Fibroblast of skin of back (primary cell): ENCODE measurements at places on chromosomes 3 and 15.

DNA sequence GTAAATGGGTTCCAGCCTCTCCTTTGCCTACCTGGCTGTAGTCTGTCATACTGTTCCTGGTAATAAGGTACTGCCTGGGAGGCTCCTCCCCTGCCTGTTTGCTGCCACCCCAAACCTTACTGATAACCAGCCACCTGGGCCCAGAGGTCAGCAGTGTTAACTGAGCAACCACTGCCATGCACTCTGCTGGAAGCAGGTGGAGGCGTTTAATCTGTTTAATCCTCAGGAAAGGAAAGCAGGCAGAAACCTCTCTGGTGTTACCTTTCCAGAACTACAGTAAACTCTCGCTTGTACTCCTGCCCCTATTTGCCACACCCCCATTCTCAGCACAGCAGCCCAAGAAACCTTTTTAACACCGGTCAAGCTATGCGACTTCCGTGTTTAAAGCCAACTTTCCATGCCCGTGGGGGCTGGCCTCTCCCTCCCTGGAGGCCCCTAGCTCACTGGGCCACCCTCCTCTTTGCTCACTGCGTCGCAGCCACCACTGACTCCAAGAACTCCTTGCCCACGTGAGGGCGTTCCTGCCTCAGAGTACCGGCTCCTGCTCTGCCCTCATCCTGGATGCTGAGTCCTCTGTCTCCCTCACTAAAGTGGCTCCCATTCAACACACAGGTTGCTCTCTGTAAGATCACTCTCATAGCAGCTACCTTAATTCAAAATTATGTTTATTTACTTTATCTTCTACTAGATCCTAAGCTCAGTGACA is 8.3 kb downstream of the BDH1 start:
- DNase-seq, result no peak

GRCh38 chr3:4583416-4583815 is 90.3 kb downstream of the ITPR1 start:
- DNase-seq, result no peak

DNA sequence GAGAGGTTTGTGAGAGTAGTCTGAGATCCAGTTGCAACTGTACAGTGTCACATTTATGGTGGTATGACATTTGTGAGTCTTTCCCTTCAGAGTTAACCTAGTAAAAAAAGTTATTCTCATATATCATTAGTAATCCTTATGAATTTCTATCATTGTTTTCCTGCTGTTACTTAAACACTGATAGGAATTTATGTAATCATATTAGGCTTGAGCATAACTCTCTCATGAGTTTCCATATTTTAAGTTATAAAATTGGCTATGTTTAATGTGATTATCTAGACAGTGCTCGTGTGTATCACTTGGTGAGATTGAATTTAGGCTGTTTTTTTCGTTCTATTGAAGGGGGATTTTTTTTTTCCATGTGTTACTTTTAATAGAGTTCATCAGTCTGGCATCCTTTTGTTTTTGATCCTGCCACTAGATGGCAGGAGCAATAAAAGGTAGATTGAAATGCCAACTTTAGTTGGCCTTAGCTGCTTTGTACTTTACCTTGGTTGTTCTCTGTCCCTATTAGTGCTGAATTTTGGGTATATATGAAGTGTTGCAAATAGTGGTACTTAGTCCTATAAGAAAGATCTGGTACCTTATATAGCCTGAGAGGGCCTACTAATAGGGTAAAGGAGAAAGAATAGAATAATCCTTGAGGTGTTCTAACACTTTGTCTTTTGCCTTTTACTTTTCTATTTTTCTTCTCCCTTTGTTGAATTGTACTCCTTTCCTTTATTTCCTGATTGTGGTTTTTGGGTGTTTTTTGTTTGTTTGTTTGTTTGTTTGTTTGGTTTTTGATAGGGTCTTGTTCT is 17.9 kb downstream of the STT3B start:
- DNase-seq, result peak; percentile 41

DNA sequence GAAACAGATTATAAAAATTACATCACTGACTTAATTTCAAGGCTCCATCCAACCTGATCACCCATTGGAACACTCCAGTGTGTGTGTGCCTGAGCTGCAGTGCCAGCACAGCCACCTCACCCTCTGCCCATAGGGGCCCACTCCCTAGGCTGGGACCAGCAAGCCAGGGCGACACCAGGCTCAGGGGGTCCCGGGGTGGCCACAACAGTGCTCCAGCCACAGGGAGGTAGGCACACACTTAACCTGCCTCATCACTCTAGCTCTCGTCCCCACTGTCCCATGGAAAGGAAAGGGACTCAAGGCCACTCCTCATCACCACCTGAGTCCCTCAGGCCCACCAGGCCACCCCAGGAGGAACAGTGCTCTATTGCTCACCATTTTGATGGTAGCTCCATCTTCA is 24.9 kb downstream of the ZXDC start:
- DNase-seq, result no peak

GRCh38 chr3:68228856-68229255 is 574.4 kb upstream of the SUCLG2 start:
- no peak for DNase-seq

GRCh38 chr15:42456971-42457370 is 34.0 kb downstream of the ZNF106 start:
- DNase-seq, result peak; percentile 80

GRCh38 chr15:85749261-85750151 is 45.2 kb downstream of the KLHL25 start:
- DNase-seq, result peak; percentile 25

DNA sequence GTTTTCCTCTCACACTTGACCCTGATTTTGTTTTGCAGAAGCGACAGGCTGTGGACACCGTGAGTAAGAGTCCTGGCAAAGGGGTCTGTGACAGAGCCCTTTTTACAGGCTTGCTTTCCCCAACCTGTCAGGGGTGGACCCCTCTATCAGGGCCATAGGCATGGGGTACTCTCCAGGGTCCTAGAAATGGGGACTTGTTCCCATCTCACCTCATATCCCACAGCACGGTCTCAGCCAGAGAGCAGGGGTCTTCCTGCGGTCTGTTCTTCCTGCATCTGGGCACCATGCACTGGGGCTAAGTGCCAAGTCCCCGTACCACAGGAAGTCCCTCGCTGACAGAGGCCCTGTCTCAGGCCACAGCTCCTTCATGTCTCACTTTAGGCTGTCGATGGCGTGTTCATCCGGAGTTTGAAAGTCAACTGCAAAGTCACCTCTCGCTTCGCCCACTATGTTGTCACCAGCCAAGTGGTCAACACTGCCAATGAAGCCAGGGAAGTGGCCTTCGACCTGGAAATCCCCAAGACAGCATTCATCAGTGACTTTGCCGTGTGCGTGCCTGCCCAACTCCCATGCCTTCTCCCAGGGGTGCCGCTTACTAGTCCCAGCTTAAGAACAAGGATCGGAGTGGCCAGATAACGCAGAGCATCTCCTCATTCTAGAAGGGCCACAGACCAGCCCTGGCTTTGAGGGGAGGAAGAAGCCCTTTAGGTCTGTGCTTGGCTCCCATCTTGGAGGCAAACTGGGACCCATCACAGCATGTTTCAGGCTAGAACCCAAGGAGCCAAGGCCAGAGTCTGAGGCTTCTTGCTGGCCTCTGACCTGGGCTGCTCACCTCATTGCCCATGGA is 783 bp downstream of the ITIH1 start:
- no peak for DNase-seq

- DNase-seq, result no peak
Observed at GRCh38 chr15:73403171-73403570, 34.4 kb upstream of the HCN4 start.

- no peak for DNase-seq
Observed at GRCh38 chr3:90016555-90016954, 909.1 kb downstream of the EPHA3 start.
